Skin of body (tissue), 3 donors: ENCODE measurements at places on chromosomes 4 and X. TPM values are rescaled to one million over a fixed set of nuclear protein-coding genes. Genes with fewer than 3 reads are reported as not detected.

DNA sequence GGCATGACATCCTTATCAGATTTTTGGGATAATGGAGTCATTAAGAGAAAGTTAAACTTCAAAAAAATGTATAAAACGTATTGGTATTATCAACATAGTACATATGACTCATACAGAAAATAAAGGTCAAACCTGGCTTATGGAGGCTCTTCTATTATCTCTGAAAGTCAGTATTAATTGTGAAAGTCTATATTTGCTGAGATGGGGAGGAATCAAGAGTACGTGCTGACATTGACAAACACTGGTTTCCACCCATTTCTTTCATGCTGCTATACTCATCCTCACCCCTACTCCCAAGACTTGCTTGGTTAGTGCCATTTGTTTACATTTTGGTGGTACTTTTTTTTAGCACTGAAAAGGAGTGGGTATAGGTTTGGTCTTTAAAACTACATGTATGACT is 30.8 kb upstream of the PLA2G12A start:
- DNase-seq = no peak

DNA sequence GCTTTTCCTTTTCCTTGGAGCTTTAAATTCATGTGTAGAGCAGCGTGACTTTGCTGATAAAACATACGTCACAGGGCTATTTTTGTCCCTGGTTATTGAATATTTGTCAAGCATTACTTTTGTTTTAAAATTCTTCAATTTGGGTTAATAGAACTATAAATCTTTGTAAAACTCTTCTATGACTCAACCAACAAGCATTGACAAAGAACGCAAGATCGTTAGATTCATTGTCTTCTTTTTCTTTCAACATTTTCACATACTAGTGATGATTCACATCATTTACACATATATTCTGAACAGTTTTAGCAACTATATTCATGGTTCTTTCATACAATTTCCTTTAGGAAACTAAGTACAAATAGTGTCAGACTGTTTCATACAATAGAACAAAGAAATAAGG is 72.0 kb upstream of the GPM6A start:
- no peak for DNase-seq

- DNase-seq = peak; percentile 8
Measured at GRCh38 chrX:16061296-16061695, 62.1 kb upstream of the GRPR start.

GRCh38 chr4:95867919-95868318 is 28.0 kb downstream of the PDHA2 start:
- DNase-seq = no peak

DLG3 gene
- 10.6 TPM for total RNA-seq

DNA sequence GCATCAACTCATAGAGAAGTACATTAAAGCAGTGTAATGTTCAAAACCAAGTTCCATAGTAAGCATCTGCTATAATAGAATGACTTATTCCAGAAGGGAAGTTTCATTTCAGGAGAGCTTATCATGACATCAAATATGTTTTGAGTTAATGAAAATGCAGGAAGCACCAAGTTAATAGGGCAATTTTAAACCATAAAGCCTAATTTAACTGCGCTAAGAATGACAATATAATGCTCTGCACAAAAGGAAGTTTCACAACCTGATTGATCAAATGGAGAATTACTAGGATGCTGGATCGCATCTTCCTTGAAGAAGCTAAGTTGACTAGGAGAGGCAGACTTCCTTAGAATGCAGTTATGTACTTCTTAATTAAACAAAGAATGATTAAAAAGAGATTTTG is 416.9 kb upstream of the MAGEB2 start:
- DNase-seq = no peak

SPATA4 gene
- total RNA-seq = 0.10 TPM

GRCh38 chr4:185520119-185520518 is 15.2 kb downstream of the PDLIM3 start:
- DNase-seq = no peak

NUP62CL gene
- 3.0 TPM for total RNA-seq

DNA sequence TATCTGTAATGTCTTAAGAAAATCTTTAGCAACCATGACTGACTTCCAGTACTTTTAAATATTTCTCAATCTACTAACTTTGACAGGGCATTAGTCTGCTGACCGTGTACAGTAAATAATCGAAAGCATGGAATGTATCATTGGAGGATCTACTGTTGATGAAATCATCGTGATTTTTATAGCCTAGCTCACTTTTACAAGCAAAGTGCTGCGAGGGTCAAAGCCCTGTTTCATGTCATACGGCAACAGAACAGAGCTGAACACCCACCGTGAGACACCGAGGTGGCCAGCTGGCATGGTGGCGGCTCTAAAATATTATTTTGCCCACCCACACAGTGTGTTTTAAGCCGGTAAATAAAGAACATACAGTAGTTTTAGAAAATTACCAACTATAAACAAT is 679.3 kb downstream of the FAT4 start:
- no peak for DNase-seq

GRCh38 chr4:120881351-120881750 is 41.2 kb downstream of the PRDM5 start:
- no peak for DNase-seq

ADH1C gene
- total RNA-seq = 2.3 TPM

GRCh38 chr4:109164011-109164410 is 138.4 kb downstream of the COL25A1 start:
- DNase-seq = no peak
